ENCODE measurements at places on chromosomes 16 and 17.

DNA sequence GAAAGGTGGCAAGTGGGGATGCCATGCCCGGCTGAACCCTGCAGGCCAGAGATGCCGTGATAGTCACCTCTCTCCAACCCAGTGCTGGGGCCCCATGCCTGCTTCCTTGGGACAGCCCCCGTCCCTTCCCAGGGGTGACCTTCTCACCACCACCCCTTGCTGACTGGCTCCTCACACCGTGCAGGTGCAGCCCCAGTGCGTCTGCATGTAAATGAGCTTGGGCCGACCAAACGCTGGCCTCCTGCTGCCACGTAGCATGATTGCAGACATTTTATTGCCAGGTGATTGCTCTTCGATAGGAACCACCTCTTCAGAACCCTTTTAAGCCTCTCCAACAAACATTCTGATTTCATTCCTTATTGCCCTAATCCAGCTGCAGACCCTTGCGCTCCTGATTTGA, 32.5 kb downstream of the ASIC2 start:
- DNase-seq: no peak

DNA sequence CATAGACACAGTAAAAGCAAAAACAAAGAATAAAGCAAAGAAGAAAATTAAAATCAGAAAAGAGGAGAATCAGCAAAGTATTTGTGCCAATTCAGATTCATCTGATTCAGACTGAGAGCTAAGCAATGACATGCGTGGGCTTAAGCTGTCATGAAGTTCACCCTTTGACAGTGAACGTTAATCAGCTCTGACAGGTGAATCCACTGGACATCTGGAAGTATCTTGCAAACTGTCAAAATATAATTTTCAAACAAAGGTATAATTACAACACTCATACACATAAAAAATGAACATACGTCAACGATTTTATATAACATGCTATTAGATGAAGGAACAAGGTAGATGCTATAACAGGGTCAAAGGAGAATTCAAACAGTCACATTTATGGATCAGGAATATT, 596.3 kb upstream of the SALL1 start:
- DNase-seq: no peak

DNA sequence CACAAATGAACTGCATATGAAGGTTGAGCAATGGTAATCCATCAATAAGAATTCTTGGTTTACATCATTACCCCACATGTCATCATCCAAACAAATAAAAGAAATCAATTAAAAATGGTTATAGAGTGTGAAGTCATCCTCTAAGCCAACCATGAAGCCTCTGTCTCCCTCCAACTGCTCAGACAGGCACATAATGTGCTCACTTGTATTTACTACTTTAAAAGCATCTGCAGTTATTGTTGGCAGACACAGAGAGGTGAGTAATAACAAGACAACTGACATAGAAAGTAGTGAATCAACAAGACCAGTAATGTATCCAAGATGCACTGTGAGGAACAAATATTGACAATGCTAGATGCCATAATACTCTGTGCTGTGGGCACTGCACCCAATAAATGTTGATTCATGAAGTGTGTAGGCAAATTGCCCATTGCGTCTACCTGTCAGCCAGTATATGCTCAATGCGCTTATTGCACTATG, 20.0 kb downstream of the ADAMTS18 start:
- no peak for DNase-seq

GRCh38 chr16:88010968-88011483, 59.8 kb downstream of the BANP start:
- no peak for DNase-seq

- DNase-seq: no peak
Observed at GRCh38 chr16:9327253-9327652, 235.8 kb downstream of the HAPSTR1 start.
